ENCODE measurements at places on chromosomes 6 and 20.

DNA sequence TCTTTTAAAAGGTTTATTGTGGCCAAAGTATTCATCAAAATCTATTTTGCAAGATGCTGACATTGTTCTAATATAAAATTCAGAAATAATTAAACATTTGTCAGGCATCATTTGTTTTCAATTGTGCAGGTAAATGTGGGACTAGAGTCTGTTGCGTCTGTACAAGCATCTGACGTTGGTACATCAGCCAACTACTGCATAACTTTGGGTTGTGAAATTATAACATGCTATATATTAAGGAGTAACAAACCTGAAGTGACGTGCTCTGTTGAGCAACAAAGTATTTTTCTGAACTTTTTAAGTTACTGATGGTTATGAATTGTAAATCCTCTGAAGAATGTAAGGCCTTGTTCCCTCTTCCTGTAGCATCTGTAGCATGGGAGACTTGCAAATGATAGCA, 66.0 kb downstream of the RNF182 start:
- DNase-seq: no peak

- DNase-seq: no peak
These were observed 55.9 kb upstream of the HDDC2 start for GRCh38 chr6:125357515-125358256.

- DNase-seq: no peak
These were observed 7.8 kb downstream of the SYNGAP1 start for GRCh38 chr6:33427585-33428223.

GRCh38 chr6:36364669-36365479, 22.6 kb downstream of the ETV7 start:
- no peak for DNase-seq

DNA sequence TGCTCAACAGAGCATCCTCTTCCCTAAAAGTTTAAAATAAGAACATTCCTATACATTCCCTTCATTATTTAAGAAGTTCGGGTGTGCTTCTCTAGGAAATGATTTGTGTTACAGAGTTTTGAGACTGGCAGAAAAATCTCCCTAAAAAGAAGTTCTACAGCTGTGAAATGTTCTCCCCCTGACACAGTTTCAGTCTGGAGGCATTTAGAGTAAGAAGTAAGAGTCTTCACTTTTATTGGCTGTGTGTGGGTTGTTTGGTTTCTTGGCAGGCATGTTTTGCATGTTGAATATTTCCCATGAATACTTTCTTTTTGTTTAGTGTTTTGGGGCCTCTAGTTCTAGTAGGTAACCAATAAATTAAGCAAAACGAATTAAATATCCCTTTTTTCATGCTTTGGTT, 195.9 kb downstream of the TENT5A start:
- DNase-seq: no peak

DNA sequence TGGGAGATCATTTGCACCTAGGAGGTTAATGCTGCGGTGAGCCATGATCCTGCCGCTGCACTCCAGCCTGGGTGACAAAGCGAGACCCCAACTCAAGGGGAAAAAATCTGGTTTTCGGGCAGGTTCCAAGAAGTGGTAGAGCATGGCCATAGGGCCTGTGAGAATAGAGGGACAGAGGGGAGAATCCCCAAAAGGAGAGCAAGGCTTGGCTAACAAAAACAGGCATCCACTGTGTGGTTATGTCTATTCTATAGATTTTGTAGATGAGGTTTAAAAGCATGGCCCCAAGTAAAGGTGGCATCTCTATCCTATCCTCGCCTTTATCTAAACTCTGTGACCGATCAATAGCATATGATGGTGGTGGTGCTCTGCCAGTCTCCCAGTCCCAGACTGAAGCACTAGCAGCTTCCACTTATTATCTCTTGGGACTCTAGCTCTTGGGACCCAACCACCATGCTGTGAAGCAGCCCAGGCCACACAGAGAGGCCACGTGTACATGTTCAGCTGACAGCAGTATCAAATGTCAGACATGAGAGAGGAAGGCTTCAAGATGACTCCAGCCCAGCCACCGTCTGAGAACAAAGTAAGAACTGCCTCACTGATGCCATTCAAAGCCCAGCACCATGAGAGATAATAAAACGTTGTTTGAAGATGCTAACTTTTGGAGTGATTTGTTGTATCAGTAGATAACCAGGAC, 27.7 kb downstream of the EIF2S2 start:
- DNase-seq: no peak

DNA sequence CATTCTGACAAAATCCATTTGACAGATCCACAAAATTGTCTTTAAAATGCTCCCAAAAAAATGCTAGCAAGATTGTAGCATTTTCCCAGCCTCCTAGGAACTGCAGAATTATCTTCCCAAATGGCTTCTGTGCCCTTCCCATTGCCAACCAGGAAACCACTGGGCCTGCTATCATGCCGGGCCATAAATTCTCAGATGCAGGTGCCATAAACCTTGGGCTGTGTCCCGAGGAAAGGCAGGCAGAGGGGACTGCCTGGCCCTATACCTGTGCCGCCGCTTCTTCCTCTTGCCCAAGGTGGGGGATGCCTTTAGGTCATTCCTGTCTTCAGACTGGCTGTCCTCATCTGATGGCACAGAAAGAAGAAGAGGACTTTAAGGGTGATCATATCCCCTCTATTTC, 2.8 kb downstream of the VSX1 start:
- DNase-seq: no peak

- DNase-seq: no peak
These were observed 77.8 kb downstream of the TFAP2C start for GRCh38 chr20:56706867-56707360.

- DNase-seq: no peak
These were observed 13.1 kb upstream of the TRIB3 start for GRCh38 chr20:367486-367887.

DNA sequence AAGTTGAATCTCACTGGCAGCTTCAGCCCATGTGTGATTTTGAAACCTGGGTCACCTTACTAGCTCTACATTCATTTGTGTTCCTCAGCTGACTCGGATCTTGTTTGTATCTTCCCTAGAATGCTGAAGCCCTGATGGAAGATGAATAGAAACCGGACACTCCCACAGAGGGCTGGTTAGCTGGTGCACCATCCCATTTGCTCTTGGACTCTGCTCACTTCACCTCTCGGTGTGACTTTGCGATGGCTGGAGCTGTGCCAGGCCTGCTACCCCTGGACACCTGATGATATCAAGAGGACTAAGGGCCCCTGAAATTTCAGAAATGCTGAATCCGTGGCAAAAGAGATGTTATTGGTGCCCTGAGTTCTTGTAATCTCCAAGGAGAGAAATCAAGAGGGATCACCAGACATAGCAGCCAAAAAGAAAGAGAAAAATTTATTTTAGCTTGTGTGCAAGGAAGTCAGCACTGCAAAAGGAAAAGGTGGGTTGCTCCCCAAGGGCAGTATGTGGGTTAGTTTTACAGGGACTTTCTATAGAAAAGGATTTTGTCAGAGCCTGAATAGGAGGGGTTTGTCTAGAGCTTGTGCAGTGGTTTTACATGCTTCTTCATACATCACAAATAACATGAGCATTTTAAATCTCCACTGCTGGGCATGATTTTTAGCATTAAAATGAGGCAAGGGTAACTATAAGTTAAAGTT, 426.3 kb upstream of the NOX3 start:
- no peak for DNase-seq

GRCh38 chr20:35866418-35867202, 87.7 kb downstream of the SCAND1 start:
- DNase-seq: no peak

- DNase-seq: no peak
These were observed 29.4 kb downstream of the THBS2 start for GRCh38 chr6:169224185-169224695.

DNA sequence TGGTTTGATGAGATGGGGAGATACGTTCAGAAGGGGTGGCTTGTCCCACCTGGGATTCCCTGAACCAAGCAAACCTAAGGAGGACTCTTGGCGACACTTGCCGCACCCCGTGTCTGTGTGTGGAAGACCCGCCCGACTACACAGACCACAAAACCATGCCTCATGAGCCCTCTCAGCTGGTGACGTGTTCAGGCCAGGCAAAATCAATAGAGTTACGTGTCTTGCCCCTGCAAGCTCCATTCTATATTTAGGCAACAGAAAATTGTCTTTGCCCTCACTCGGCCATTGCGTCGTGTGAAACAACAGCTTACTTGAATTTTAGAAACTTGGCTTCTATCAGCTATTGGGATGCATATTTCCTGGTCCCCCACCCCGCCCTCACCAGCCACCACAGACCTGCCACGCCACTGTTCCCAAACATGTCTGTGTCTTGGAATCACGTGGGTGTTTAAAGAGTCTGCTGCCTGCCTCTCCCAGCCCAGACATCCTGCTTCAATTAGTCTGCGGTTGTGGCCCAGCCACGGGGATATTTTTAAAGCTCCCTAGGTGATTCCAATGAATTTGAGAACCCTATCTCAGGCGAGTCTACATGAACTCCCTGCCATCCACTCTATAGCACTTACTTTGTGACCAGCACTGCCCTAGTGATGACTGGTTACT, 279.2 kb upstream of the EXOC2 start:
- DNase-seq: no peak

DNA sequence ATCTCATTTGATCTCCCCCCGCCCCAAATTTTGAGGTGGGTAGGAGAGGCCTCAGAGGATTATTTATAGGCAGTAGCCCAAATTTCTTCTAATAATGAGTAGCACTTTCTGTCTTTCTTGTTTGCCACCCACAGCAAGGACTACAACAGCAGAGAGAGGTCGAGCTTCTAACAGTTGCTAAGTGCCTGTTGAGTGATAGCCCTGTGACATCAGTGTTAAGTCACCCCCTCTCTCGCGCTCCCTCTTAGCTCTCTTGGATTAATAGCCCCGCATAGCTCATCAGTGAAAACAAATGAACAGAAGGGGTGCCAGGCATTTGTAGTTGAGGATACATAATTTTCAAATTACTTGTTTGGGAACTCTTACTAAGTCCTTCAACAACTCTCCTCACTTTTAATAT, 3.5 kb downstream of the ANKRD60 start:
- no peak for DNase-seq

DNA sequence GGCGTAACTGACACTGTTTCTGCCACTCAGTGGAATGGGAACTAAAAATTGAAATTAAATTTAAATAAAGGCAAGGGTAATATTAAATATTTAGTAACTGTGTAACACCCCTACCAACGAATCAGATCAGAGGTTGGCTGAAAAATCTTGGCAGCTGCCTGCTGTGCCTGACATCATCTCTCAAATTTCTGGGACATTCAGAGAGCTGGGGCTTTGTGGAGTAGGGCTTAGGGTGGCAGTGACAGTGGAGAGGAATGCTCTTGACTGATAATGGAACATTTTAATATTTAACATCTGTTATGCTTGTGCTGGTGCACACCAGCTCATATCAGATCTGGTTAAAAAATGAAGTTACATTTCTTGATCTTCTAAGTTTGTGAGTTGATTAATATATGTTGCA, 62.2 kb downstream of the RFPL4B start:
- DNase-seq: no peak

GRCh38 chr20:48298851-48299484, 513.7 kb upstream of the SULF2 start:
- DNase-seq: no peak

DNA sequence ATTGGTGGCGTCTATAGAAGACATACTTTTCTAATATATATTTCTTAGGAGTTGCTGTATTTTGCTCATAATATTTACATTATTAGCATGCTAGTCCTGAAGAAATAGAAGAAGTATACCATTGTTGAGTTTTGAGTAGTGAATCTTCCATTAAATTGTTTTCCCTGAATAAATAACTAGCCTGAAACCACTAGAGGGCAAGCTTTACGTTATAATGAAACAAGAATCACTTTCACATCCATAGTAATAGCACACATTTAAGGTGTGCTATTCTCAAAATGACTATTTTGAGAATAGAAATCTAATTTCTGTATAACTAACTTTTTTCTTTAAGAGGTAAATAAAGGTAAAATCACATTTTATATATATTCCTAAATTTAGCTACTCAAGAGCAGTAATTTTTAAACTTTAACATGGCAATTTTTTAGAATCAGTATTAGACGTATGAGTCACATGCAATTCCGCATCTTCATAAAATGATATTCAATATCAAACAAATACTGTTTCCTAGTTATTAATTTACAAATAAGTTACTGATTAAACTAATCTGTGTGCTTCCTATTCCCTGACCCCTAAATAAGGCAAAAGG, 213.2 kb upstream of the MANEA start:
- no peak for DNase-seq

DNA sequence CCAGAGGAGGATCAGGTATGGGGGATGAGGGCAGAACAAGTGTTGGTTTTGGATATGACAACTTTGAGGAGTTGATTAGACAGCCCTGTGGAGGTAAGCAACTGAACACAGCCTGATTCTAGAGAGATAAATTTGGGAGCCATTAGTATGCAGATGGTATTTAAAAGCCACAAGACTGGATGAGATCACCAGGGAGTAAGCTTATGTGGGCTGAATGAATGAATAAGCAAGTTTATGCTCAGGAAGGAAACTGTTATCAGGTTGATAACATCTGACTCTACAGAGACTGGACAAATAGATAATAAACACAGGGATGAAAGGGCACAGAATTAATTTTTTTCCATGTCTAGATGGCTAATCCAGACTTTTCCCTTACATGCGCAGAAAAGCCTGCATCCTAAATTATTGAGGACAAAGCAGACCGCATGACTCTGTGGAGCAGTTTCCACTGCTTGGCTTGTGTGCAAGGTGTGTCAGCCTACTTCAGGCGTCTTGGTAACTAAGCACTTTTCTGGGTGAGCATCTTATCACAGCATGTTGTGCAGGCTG, 150.6 kb downstream of the GJA10 start:
- DNase-seq: no peak

DNA sequence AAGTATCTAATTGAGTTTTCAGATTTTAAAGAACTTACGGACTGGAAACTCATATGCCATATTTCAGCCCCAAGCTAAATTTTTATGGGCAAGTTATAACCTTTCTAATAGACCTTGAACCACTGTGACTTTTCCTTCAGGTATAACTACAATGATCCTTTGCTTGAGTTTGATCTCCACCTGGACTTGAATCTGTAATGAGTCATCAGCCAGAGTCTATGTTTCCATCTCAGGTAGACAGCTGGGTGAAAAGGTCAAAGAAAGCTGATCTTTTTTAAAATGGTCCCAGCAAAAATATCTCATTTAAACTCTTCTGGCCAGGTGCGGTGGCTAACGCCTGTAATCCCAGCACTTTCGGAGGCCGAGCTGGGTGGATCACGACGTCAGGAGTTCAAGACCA, 88.4 kb upstream of the SGK1 start:
- no peak for DNase-seq

GRCh38 chr20:45211569-45212474, 5.0 kb downstream of the SEMG1 start:
- DNase-seq: no peak

DNA sequence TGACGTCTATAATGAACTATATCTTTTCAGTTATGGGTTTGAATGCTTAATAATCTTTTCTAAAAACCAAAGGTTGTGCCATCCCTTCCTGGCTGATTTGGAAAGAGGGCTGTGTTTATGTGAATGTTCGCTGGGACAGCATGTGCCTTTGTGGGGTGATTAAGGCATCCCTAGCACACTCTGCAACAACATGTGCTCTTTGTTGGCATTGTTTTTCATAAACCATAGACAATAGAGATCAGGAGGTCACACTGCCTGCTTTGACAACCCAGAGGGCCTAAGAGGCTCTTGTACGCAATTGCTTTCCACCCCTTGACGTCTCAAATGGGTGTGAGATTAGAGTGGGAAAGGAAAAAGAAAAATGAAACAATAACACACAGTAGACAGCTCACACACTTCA, 116.0 kb downstream of the LRRC1 start:
- no peak for DNase-seq

- no peak for DNase-seq
These were observed 466.6 kb upstream of the AGPAT4 start for GRCh38 chr6:161740486-161740885.

GRCh38 chr20:50558483-50558925, 48.3 kb downstream of the PTPN1 start:
- no peak for DNase-seq

GRCh38 chr6:9484091-9484490, 930.8 kb downstream of the TFAP2A start:
- DNase-seq: no peak

Data from right renal cortex interstitium (tissue), 3 donors.